Sciatic nerve (tissue), 2 donors: ENCODE measurements at places on chromosomes 7 and 10.

DNA sequence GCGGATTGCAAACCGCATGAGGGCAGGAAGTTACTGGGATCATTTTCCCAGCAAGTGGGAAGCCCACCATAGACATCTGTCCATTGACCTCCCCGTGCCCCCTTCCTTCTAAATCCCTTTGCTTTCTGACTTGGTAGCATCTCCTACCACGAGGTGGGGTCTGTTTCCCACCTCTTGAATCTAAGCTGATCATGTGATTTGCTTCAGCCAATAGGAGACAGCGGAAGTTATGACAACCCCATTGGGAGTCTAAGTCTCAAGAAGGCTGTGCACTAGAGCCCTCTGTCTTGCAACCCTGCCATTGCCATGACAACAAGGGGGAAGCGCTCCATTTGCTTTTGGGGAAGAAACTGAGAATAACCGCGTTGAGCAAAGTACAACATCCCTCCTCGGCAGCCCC, 39.2 kb upstream of the CARD11 start:
- DNase-seq: no peak

DNA sequence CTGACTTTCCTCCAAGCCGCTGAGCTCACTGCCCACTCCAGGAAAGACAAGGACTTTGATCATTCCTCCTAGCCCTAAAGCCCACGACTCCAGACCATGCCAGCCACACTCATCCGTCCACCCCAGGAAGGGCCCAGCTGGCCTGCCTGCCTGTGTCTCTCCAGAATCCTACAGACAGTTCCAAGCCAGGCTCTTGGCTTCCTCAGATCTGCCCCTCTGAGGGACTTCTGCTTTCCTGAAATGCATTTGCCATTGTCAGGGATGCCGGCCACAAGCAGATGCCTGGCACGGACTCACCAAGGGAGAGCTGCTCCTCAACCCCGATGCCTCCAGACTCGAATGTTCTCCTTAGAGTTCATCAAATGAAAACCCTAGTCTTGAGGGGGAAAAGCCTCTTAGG, 155.8 kb downstream of the OAT start:
- no peak for DNase-seq

DNA sequence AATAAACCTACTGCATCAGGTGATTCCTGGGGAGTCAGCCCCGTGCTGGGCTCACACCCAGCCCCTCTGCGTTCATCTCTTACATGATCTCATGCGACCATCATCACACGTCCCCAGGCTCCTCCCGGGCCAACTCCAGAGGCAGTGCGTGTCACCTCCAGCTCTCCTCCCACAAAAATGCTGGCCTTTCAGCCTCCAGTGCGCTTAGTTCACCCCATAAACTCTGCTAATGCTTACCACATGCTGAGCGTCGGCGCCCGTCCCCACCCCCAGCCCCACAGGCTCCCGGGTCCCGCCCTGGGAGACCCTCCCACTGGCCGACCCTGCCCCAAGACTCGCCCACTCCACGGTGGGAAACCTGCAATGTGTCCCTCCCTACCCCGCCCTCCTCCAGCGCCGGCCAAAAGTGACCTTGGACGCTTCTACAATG, 816 bp upstream of the SDK1 start:
- DNase-seq: no peak

GRCh38 chr7:27917774-27918314, 177.9 kb downstream of the TAX1BP1 start:
- no peak for DNase-seq

- no peak for DNase-seq
Observed at GRCh38 chr7:24871770-24872169, 108.2 kb downstream of the OSBPL3 start.

- DNase-seq: no peak
Observed at GRCh38 chr10:111560027-111560426, 483.2 kb downstream of the ADRA2A start.

DNA sequence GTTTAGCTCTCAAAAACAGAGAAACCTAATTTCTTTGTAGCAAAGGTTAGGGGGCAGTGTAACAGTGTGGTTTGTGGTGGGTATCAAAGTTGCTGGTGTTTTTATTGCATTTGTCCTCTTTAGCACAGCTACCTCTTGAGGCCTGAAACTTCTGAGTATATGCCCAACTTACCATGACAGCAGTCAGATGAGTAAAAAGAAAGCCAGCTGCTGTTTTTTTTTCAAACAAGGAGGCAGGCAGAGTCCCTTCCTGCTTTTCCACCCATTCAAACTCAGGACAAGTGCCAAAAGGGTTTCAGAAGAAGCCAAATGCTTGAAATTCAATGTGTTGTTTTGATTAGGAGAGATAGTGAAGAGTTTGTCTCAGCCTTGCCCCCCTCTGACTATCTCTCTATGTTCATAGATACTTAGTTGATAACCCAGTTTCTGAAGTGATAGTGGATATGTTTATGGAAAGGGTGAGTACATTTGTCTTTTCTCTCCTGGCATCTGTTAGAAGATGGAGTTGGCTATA, 23.1 kb downstream of the GBF1 start:
- no peak for DNase-seq

GRCh38 chr7:139727151-139727705, 50.6 kb downstream of the HIPK2 start:
- DNase-seq: no peak

GRCh38 chr7:143343596-143343995, 18.9 kb downstream of the FAM131B start:
- no peak for DNase-seq

DNA sequence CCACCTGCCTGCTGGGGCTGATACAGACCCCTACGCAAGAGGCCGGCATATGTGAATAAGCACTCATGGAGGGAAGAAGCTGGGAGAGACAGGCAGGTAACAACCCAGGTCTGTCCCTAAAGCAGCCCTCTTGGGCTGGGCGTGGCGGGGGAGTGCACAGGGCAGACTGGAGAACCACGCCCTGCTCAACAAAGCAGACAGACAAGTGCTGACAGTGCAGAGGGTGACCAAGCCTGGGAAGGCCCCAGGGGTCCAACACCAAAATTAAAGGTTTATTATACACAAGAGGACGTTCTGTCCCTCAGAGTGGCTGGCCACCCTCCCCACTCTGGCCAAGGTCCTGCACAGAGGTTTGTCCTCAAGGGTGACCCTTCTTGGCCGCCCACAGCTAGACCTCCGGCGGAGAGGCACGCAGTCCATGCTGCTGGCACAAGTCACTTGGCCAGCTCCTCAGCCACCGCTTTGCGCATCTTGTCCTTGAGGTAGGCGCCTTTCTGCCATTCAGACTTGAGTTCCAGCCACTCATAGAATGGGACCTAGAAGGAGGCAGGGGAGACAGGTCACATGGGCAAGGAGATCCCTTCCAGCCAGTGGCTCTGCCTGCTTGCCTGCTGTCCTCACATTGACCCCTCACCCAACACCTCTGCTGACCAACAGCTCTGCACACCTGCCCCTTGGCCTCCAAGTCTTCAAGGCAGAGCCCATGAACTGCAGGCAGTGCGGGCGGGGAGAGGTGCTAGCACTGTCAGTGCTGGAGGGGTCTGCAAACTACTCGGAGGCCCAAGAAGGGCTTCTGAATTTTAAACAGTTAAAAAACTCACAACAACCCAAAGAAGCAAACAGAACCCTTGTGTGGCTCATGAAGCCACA, 11.4 kb upstream of the NACAD start:
- no peak for DNase-seq

DNA sequence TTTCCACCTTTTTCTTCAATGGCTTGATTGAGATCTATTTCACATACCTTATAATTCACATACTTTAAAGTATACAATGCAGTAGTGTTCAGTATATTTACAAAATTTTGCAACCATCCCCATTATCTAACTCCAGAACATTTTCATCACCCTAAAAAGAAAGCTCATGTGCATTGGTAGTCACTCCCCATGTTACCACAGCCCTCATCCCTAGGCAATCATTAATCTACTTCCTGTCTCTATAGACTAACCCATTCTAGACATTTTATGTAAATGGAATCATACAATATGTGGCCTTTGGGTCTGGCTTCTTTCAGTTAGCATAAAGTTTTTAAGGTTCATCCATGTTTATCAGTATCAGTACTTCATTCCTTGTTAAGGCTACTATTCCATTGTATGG, 214.2 kb downstream of the WDR11 start:
- no peak for DNase-seq

- no peak for DNase-seq
Observed at GRCh38 chr10:14573666-14574261, 200.9 kb downstream of the FAM107B start.

DNA sequence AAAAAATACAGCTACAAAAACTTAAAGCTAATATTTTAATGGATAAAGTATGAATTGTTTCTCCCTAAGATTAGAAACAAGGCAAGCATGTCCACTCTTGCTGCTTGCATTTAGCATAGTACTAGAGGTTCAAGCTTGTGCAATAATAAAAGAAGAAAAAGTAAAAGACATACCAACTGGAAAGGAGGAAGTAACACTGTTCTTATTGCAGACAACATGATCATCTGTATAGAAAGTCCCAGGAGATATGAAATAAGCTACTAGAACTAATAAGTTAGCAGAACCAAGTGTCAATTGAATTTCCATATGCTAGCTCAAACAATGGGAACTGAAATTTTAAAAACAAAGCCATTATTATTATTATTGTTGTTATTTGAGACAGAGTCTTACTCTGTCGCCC, 20.0 kb upstream of the RABGEF1 start:
- DNase-seq: no peak

DNA sequence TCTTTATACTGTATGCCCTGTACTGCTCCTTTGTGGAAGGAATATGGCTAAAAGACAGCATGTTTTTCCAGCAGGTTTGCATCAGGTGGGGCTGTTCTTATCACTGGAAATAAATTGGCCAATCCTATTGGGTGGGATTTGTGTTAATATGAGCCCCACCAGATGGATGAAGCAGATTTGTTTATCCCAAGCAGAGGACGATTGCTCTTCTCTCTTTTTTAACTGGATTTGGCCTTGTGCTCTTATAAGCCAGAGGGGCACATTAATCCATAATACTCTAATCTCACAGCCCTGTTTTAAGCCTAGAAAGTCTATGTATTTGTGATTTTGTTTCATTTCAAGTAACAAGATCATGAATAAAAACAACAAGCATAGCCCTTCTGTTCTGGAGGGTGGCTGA, 240.1 kb upstream of the ADARB2 start:
- no peak for DNase-seq

DNA sequence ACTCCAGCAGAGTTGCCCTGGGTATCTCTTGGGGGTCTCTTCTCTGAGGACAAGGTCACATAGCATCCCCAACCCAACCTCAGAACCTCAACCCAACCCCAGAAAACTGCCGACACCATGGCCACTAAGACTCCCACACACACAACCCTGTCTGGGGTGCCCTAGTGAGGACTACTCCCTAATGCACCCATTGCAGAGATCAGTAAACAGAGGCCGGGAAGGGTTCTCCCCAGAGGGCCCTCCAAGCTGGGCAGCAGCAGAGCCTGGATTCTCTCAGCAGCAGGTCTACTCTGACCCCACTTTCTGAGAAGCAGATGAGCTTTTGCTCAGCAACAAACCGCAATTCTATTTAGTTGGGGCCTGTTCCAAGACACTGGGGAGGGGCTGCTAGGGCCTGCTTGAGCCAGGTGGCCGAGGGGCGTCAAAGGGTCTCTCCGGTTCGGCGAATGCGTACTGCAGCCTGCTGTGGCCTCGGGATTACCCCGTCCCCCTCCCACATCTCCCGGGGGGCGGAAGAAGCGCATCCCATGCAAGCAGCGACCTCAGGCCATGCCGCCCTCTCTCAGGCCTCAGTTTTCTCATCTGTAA, 828 bp downstream of the OGDHL start:
- no peak for DNase-seq

DNA sequence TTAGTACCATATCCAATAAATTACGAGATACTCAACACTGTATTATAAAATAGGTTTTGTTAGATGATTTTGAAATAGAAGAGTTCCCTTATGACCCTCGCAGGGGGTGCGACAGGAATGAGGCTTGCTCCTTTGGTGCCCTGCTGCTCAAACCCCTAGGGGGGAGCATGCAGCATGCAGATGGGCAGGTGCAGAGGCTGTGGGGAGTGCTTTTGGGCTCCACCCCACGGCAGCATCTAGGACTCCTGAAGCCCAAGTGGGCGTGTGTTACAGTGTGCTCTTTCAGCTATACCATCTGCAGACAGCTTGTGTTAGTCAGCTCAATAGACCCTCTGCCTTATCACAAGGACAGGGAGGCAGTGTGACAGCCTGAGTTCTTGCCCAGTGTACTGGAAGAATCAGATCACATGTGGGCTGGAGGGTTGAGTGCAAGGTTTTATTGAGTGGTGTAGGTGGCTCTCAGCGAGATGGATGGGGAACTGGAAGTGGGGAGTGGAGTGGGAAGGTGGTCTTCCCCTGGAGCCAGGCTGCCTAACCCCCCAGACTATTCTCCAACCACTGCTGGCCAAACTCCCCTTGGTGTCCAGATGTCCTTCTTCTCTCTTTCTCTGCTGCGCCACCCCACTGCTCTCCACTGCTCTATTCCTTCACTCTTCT, 3.1 kb upstream of the MRC1 start:
- no peak for DNase-seq

DNA sequence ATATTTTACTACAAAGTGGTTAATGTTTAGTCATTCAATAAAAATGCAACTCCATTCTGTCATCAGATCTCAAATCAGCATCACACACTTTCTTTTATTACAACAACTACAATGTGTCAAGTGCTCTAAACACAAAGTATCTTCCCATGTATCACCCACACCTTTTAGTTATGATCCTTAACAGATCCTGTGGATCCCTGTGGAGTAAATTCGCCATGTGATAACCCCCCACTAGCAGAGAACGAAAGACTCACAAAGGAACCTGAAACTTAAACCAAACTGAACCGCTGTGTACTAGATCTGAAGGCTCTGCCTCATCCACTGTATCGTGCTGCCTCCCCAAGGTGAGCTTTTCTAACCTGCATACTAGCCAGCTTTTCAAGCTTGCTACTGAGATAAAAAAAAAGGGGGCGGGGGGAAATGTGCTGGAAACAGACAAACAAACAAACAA, 1.7 kb downstream of the DPY19L1 start:
- DNase-seq: no peak

DNA sequence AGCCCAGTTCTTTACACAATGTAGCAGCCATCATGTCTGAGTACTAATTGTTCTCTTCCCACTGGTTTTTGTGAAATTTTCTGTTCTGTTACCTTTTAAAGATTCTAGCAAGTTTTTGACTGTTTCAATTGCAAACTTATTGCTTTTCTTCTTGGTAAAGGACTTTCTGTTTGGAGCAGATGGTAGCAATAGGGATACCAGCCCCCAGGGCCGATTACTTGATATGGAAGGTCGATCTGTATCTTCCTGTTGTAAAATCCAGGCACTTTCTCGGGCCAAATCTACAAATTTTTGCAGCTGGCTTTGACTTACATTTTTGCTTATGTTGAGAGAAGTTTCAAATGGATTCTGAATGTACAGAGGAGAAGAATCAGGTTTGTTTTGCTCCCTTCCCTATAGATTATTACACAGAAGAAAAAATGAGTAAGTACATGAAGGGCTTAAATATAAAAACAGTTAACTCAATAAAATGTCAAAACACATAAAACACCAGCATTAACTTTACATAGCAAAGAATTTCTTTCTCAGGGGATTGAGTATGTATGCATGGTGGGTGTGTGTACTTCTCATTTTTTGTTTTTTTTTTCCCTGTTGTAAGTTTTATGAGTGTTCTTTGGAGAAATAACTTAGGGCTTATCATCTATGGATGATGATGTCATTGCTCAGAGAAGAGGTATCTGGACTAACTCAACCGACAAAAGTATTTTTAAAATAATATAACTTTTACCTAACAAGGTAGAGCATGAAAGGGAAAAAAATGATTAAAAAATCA, 35.3 kb downstream of the MTPAP start:
- DNase-seq: no peak

- DNase-seq: no peak
Observed at GRCh38 chr7:84422790-84423189, 228.2 kb upstream of the SEMA3A start.
